ENCODE measurements at places on chromosomes 12 and 14.

- no peak for DNase-seq
Observed at GRCh38 chr14:71508901-71509300, 423.3 kb upstream of the RGS6 start.

GRCh38 chr12:32574585-32574984 is 104.5 kb upstream of the DNM1L start:
- DNase-seq: no peak

GRCh38 chr14:99734406-99735051 is 50.4 kb downstream of the CYP46A1 start:
- no peak for DNase-seq

DNA sequence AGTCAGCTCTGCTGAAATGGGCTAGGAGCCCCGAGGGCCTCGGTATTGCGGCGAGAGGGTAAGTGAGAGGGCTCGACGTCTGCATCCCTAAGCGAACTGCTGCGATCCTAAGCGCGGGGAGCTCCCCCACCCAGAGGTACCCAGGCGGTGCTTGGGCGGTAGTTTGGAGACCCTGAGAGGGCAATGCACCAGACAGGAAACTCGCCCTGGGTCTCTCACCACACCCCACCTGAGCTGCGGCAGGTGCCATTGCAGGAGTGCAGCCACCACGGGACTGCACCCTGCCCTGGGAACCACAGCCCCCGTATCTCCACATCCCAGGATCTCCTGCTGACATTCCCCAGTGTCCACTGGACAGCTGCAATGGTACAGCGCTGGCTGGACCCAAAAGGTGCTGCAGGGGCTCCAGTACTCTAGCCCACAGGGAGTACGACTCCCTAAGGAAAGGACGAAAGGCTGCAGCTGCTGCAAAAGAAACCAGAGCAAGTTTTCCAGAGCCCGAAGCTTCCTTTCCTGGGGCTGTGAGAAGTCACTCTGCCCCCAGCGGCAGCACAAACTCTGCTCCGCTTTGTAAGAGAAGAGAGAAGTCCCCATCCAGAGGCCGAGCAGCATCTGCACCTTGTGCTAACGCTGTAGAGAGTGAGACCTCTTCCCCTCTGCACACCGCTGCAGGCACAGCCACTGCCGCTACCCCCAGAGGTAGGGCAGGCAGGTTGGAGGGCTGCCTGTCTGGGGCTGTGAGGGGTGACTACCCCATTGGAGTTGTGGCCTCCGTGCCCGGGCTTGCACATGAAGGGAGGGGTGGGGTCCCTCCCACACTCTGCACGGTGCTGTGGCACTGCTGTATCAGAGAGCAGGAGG is 31.1 kb upstream of the MON2 start:
- DNase-seq: no peak

- no peak for DNase-seq
Observed at GRCh38 chr12:46219877-46220655, 48.8 kb downstream of the SLC38A1 start.

- DNase-seq: no peak
Observed at GRCh38 chr12:25942709-25943108, 15.8 kb upstream of the RASSF8 start.

- no peak for DNase-seq
Observed at GRCh38 chr12:94957006-94957405, 46.5 kb downstream of the NDUFA12 start.

- DNase-seq: no peak
Observed at GRCh38 chr14:69460093-69460701, 24.3 kb upstream of the PLEKHD1 start.

DNA sequence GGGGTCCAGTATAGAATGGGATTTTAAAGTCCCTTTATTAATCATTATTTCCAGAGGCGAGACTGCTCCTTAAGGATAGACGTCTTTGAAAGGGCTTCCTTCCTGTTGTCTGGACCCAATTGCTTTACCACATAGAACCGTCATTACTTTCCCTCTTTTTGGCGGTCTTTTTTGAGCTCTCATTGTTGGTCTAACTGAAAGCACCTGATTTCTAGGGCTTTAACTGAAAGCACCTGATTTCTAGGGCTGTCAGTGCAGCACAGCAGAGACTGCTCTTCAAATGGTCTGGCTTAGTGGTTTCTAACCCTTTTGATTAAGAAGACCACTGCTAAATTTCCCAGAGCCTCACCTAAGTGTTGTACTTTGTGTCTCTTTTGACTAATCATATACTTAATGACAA is 95.8 kb downstream of the PRKCH start:
- no peak for DNase-seq

- DNase-seq: no peak
Observed at GRCh38 chr12:6696690-6697583, 3.7 kb downstream of the PIANP start.

DNA sequence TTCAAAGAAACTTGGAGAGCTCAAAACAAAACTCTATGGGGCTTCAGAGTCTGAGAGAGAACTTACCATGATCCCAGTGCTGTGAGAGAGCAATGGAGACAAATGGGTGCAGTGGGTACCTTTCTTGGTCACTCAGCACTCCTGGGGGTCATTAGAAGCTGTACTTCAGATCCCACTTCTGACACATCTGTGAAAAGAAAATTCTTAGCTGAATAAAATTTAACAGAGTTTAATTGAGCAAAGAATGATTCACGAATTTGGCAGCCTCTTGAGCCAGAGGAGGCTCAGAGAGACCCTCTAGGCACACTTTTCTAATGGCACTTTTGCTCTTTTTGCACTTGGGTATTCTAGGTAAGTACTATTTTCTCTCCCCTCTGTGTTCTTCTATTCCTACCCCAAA is 96.8 kb upstream of the SYT10 start:
- no peak for DNase-seq

- no peak for DNase-seq
Observed at GRCh38 chr12:64836856-64837255, 12.4 kb downstream of the TBC1D30 start.

DNA sequence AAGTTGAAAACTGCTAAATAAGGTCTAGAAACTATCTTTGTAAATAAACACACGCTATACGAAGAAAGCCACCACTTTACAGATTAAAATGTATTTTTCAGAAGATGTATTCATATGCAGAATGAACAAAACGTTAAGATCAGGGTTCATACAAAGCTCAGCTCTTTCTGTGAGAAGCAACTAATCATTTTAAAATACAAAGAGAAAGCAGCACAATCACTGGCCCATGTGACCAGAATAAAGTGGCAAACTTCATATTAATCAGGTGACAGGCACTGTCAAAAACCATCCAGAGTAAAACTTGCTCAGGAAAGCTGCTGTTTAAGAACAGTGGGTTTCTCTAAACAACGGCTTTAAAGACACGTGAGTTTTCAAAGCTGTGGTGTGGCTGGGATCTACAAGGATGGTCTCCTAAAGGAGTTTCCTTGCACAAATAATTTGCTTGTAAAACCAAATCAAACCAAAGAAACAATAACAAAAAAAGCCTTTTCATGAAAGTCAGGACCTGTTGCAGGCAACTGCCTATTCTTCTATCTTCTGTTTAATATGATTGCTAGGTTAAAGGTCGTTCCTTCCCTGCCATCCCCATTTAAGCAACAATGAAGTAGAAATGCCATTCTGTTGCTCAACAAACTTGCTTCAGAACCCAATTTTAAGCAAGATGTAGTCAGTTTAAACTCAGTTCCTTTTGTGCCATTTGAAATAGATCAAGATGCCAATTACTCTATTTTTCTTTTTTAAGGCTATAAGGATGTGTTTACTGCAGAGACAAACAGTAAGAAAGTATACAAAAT is 22.3 kb downstream of the SEL1L start:
- no peak for DNase-seq

GRCh38 chr14:25042362-25043299 is 7.3 kb downstream of the STXBP6 start:
- DNase-seq: no peak

DNA sequence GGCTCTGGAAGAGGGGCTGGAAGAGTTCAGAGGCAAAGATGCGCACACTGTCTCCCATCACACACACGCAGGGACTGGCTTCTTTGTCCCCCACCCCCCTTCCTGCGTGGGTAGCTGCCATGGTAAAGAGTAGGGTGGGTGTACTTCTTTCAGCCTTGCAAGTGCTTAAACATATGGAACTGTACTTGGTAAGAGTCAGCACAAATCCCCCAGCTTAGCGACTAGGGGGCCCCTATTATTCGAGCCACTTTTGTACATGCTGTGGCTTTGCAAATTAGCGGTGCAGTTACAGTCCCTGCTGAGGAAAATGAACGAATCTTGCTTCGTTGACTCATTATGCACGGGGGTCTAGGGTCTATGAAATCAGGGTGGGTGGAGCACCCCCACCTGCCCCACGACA is 123.8 kb downstream of the AACS start:
- DNase-seq: no peak

DNA sequence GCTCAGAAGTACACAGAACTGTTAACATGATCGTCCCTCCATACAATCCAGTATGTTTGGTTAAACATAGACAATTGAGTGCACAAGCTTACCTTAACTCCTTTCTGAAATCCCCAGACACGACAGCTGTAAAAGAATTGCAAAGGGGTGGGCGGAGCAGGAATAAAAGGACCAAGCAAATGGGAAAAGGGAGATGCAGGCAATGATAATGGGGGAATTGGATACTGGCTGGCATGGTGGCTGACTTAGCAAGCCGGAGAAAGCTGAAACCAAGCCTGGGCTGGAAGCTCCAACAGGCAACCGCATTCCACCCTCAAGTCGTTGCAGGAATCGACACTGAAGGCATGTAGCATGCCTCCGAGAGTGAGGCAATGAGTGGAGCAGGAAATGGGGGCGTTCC is 96.8 kb upstream of the TMEM132C start:
- no peak for DNase-seq

- DNase-seq: no peak
Observed at GRCh38 chr14:84485036-84485435, 1044.9 kb upstream of the FLRT2 start.

DNA sequence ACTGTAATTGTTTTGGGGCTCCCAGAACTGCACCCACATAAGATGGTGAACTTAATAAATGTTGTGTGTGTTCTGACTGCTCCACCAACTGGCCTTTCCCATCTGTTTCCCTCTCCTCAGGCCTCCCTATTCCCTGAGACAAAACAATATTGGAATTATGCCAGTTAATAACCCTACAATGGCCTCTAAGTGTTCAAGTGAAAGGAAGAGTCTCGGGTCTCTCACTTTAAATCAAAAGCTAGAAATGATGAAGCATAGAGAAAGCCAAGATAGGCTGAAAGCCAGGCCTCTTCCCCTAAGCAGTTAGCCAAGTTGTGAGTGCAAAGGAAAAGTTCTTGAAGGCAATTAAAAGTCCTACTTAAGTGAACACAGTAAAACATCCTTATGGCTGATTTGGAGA is 13.4 kb downstream of the ACOT6 start:
- DNase-seq: no peak

DNA sequence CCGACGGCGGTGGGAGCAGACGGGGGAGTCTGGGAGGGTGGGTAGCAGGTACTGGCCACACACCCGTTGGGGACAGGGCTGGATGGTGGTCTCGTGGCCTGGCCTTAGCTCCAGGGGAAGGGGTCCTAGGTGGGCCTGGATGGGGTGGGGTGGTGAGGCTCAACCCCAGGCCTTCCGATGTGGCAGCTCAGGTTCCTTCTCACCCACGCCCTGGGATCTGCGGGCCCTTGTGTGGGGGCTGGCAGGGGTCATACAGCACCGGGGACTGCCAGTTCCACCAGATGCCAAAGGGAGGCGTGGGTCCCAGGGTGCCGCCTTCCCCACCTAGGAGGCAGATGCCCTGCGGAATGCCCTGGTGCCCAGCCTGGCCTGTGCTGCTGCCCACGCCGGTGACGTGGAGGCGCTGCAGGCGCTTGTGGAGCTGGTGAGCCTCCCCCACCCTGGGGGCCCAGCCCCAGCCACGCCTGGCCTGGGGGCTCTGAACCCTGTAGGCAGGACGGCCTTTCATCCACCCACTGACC is 21.0 kb downstream of the ASPG start:
- DNase-seq: no peak

GRCh38 chr12:117572755-117573154 is 211.3 kb upstream of the NOS1 start:
- DNase-seq: no peak

DNA sequence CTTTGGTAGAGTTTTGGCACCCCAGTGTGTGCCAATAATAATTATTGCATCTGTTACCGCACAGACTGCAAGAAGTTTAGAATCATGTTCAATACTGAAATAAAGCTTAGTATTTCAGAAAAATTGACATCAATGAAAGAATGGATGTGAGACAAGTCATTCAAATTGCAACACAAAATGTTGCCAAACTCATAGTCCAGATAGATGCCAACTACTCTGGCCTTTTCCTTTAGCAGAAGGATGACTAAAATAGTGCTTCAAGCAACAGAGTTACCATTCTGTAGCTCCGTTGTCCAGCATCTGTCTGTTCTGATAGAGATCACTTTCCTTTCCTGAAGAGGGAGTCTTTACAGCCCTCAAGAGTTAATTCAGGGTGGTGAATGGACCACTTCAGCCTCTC is 77.5 kb downstream of the LIN7A start:
- DNase-seq: no peak

DNA sequence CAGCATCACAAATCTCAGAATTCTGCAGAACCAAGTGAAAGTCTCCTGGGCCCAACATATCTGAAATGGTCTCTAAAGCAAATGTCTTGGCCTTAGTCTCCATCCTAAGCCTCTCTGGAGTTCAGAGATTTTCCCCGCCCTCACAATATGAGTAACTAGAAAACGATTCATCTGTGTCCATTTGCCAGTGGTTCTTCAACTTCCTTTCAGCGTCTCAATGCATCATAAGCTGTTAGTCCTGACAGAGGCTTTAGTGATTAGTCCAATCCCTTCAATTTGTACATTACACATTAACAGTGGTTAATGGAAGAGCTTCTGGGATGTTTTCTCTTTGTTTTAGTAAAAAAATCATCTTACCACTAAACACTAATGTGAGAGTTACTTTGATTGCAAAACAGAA is 17.4 kb downstream of the NPC2 start:
- DNase-seq: no peak

GRCh38 chr14:68512088-68512487 is 280.8 kb downstream of the ZFP36L1 start:
- DNase-seq: no peak

GRCh38 chr12:106249411-106250135 is 1.8 kb upstream of the CKAP4 start:
- DNase-seq: no peak

- DNase-seq: no peak
Observed at GRCh38 chr14:24063263-24063836, 8.0 kb upstream of the CPNE6 start.

GRCh38 chr14:89270439-89271227 is 146.4 kb downstream of the FOXN3 start:
- DNase-seq: no peak

GRCh38 chr14:65658202-65658601 is 245.7 kb downstream of the FUT8 start:
- no peak for DNase-seq

GRCh38 chr12:98213556-98213955 is 301.8 kb upstream of the TMPO start:
- no peak for DNase-seq

GRCh38 chr12:32644431-32644830 is 34.7 kb upstream of the DNM1L start:
- DNase-seq: no peak

- DNase-seq: no peak
Observed at GRCh38 chr12:39176356-39176755, 266.6 kb downstream of the KIF21A start.

DNA sequence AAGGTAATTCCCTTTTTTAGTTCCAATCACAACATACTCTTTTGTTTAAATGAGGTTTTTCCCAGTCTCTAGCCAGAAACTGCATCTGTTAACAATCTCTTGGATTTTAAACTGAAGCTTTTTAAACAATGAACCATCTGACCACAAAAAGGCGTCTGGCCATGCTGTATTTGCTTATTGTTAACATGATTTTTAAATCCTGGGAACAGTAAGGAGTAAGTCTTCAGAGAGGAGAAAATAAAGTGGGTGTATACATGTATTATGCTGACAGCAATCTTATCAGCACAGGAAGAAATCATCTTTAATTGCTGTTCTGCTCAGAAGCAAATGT is 106.2 kb downstream of the DAAM1 start:
- no peak for DNase-seq
